H1 (cell line): ENCODE measurements at places on chromosomes 16 and 17. TPM values are rescaled to one million over a fixed set of nuclear protein-coding genes. Genes with fewer than 3 reads are reported as not detected.

DNA sequence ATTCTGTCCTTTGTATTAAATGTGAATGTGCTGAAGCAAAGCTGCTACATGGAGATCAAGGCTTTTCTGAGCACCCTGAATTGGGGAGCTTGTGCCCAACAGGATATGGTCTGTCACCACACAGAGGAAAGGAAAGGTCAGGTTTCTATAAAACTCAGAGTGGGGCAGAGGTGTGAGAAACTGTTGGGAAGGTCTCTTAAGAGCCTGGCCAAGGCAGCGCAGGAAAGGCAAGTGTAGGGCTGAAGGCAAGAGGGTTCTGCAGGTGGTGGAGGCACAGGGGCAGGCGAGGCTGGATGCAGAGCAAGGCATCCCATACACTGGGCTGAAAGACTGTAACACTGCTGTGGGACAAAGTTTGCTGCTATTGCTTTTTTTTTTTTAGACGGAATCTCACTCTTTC lies 8.1 kb downstream of the COX6A2 start:
- H3K36me3 ChIP-seq = no peaks in the 10 kb centered on the region
- H3K4me3 ChIP-seq = no peak overlapping the region
- no peak for DNase-seq
- no peaks in the 10 kb centered on the region for H3K4me1 ChIP-seq

Gene PHOSPHO1
- polyA plus RNA-seq = 0.45 and 1.2 TPM in 2 replicates

GRCh38 chr17:33291248-33292200 lies 1.6 kb downstream of the ASIC2 start:
- H3K4me1 ChIP-seq = peaks cover 4% of the 10 kb centered on the region; the same call in 1 of the 2 replicates
- peaks cover 61% of the 10 kb centered on the region for H3K27me3 ChIP-seq

DNA sequence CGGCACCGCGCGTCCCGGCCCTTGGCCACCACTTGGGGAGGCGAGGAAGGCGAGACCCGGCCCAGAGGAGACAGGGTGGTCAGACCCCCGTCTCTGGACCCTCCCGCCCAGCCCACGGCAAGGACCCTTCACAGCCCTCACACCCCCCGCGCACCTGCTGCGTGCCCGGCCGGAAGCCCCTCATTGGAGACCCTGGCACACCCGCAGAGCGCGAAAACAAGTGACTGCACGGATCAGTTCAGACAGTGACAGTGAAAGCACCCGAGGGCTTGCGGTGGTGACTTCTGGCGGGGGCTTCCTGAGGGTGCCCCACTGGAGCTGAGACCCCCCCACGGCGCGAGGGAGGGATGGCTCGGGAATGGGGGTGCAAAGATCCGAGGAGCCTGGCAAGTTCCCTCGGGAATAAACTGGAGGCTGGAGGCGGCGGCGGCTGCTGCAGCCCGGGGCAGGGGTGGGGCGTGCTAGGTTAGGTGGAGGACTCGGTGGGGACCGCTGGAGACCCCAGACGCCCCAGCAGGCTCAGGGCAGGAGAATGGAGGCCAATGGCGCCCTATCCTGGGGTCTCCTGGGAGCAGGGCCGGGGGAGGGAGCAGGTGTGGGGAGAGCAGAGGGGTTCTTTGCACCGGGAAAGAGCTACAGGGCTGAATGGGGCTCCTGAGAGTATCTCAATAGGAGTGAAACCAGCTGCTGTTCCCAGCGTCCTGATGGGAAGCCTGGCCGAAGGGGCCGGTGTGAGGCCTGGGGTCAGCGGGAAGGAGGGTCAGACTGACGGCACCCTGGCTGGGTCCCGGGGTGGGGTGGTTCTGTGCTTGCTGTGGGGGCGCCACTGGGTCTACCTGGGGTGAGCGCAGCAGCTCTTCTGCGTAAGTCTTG lies 824 bp upstream of the FBXL16 start:
- DNase-seq = no peak
- peaks cover 66% of the 10 kb centered on the region for H3K27me3 ChIP-seq
- peak overlapping the region; percentile 51 for H3K4me3 ChIP-seq

Gene CMTM4
- polyA plus RNA-seq = 35.3 and 46.7 TPM in 2 replicates

GRCh38 chr16:87706278-87707000 lies 59.3 kb downstream of the KLHDC4 start:
- no peaks in the 10 kb centered on the region for H3K27me3 ChIP-seq
- no peaks in the 10 kb centered on the region; the same call in 1 of the 2 replicates for H3K4me1 ChIP-seq
- H3K36me3 ChIP-seq = peaks cover 15% of the 10 kb centered on the region
- no peak overlapping the region for H3K4me3 ChIP-seq

GRCh38 chr17:36880268-36880905 lies 56.9 kb upstream of the LHX1 start:
- H3K36me3 ChIP-seq = no peaks in the 10 kb centered on the region
- no peak overlapping the region for H3K27ac ChIP-seq
- H3K4me1 ChIP-seq = peaks cover 3% of the 10 kb centered on the region
- H3K27me3 ChIP-seq = no peaks in the 10 kb centered on the region
- H3K4me3 ChIP-seq = no peak overlapping the region

GRCh38 chr17:50018909-50019308 lies 23.9 kb upstream of the DLX3 start:
- H3K4me1 ChIP-seq = no peaks in the 10 kb centered on the region
- H3K4me3 ChIP-seq = no peak overlapping the region
- H3K27me3 ChIP-seq = no peaks in the 10 kb centered on the region
- no peak for DNase-seq
- H3K27ac ChIP-seq = no peak overlapping the region

DNA sequence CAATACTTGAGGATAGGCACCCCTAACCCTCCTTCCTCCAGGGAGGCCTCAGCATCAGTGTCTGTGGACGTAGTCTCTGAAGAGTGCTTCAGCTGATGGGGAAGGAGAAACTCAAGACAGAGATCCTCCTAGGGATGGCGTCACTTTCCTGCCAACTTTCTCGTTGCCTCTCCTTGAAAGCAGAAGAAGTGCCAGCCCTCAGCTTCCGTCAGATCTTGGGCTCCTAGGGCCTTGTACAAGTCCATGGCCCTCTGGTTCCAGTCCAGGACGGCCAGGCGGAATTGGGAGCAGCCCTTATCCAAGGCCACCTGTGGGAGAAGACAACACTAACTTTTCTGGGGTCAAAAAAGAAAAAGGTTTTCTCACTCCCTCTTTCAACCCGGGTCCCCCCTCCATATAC lies 1.3 kb downstream of the SAT2 start:
- peaks cover 4% of the 10 kb centered on the region; the same call in 1 of the 2 replicates for H3K36me3 ChIP-seq
- H3K27ac ChIP-seq = no peak overlapping the region
- no peak for DNase-seq
- H3K4me3 ChIP-seq = peak overlapping the region; percentile 98
- H3K27me3 ChIP-seq = no peaks in the 10 kb centered on the region

Gene HS3ST4
- 1.6 and 1.9 TPM in 2 replicates for polyA plus RNA-seq

GRCh38 chr17:32256701-32257019 lies 9.0 kb upstream of the RHBDL3 start:
- no peak for DNase-seq
- H3K4me3 ChIP-seq = no peak overlapping the region
- no peaks in the 10 kb centered on the region for H3K36me3 ChIP-seq
- no peaks in the 10 kb centered on the region for H3K27me3 ChIP-seq

Gene FA2H
- 2.5 and 3.0 TPM in 2 replicates for polyA plus RNA-seq

Gene C17orf78
- not detected in 2 replicates for polyA plus RNA-seq

DNA sequence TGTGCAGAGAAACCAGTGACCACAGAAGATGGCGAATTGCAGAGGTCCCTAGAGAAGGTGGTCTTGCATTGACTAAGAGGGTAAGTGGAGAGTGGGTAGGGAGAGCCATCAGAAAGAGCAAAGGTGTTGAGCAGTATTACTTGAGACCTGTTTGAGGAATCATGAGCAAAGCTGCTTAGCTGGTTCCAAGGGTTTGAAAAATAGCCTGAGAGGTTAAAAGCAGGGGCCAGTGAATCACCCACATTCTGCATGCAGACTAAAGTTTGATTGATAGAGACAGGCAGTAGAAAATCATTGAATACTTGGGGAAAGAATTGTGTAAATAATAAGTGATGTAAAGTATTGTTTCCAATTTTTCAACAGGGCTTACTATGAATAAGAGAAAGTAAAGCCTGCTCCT lies 34.0 kb upstream of the KCNJ16 start:
- no peak for DNase-seq
- no peak overlapping the region for H3K27ac ChIP-seq
- H3K4me3 ChIP-seq = no peak overlapping the region
- no peaks in the 10 kb centered on the region for H3K27me3 ChIP-seq
- no peaks in the 10 kb centered on the region for H3K36me3 ChIP-seq

Gene EFCAB5
- polyA plus RNA-seq = 0.02 and 0.05 TPM in 2 replicates

DNA sequence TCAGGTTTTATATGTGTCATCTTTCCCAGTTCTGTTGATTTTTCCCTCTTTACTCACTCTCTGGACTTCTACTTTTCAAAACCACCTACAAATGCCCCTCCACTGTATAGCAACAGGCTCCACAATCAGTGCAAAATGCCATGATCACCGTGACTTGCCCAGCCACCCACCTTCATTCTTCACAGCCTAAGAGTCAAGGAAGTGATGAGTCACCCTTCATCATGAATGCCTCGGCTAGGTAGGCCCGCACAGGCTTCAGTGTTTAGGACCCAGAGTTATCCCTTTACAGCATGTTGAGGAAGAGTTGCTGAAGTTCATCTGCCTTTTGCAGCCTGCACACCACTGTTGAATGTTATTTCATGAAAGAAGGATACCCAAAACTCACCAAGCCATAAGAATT lies 158.6 kb downstream of the PMP22 start:
- no peaks in the 10 kb centered on the region for H3K27me3 ChIP-seq
- no peak overlapping the region for H3K27ac ChIP-seq
- H3K4me3 ChIP-seq = no peak overlapping the region
- DNase-seq = no peak
- H3K36me3 ChIP-seq = no peaks in the 10 kb centered on the region

Gene TNFRSF13B
- polyA plus RNA-seq = not detected in 2 replicates

- no peak overlapping the region for H3K27ac ChIP-seq
- DNase-seq = no peak
- H3K27me3 ChIP-seq = no peaks in the 10 kb centered on the region
- H3K4me3 ChIP-seq = no peak overlapping the region
- H3K4me1 ChIP-seq = no peaks in the 10 kb centered on the region
- H3K36me3 ChIP-seq = no peaks in the 10 kb centered on the region
Observed at GRCh38 chr16:71467810-71468209, 5.8 kb upstream of the ZNF23 start.

Gene TBC1D3D
- polyA plus RNA-seq = 0.06 TPM in 1 of 2 replicates, not detected in the other

Gene KCTD2
- polyA plus RNA-seq = 32.6 and 36.8 TPM in 2 replicates

- no peaks in the 10 kb centered on the region for H3K36me3 ChIP-seq
- H3K27ac ChIP-seq = no peak overlapping the region
- no peaks in the 10 kb centered on the region for H3K27me3 ChIP-seq
- no peak for DNase-seq
Observed at GRCh38 chr17:31598399-31598782, 206.9 kb downstream of the RAB11FIP4 start.

Gene RAB37
- 6.1 and 6.6 TPM in 2 replicates for polyA plus RNA-seq

GRCh38 chr17:8162997-8163977 lies 539 bp upstream of the VAMP2 start:
- peak overlapping the region; percentile 57 for H3K4me3 ChIP-seq
- DNase-seq = peak; percentile 90
- peaks cover 20% of the 10 kb centered on the region for H3K4me1 ChIP-seq
- peaks cover 4% of the 10 kb centered on the region for H3K36me3 ChIP-seq
- peak overlapping the region; percentile 99 for H3K27ac ChIP-seq
- no peaks in the 10 kb centered on the region for H3K27me3 ChIP-seq

DNA sequence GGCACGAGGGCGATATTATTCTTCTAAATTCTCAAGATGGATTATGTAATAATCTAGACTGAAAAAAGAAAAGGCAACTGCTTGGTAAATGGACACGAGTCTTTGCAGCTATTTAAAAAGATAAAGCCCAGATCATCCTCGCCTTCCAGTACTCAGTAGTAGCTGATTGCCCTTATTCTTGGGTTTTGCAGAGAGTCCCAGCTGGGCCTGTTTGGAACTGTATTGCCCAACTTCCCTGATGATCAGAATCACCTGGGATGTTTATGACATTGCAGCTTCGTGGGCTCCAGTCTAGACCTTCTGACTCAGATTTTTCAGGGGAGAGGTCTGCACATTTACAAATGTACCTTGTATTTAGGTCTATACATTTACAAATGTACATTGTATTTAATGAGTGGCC lies 213.5 kb downstream of the RAB11FIP4 start:
- no peaks in the 10 kb centered on the region for H3K36me3 ChIP-seq
- no peak for DNase-seq
- H3K4me1 ChIP-seq = peaks cover 3% of the 10 kb centered on the region
- no peaks in the 10 kb centered on the region for H3K27me3 ChIP-seq

GRCh38 chr17:73750975-73751374 lies 106.7 kb upstream of the SDK2 start:
- no peak for DNase-seq
- no peaks in the 10 kb centered on the region; the same call in 1 of the 2 replicates for H3K27me3 ChIP-seq

DNA sequence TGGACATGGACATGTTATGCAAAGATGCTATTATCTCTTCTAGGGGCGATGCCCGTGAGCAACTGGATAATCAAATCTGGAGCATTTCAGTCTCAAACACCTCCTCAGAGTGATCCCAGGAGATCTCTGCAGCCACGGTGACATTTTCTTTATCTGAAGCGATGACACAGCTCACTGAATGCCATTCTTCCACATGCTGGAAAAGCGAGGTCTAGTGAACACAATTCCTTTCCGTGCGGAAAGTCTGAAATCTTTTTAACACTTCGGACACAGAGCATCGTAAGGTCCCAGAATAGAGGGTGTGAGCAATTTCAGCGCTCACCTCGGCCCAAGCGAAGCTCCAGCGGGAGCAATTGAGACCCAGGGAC lies 531 bp upstream of the HASPIN start:
- DNase-seq = no peak
- H3K27me3 ChIP-seq = no peaks in the 10 kb centered on the region
- peaks cover 8% of the 10 kb centered on the region for H3K36me3 ChIP-seq
- peak overlapping the region; percentile 84 for H3K4me3 ChIP-seq
- H3K4me1 ChIP-seq = peaks cover 4% of the 10 kb centered on the region; the same call in 1 of the 2 replicates

- no peaks in the 10 kb centered on the region for H3K27me3 ChIP-seq
- no peak for DNase-seq
- peak overlapping the region; percentile 43 for H3K4me3 ChIP-seq
- no peaks in the 10 kb centered on the region for H3K4me1 ChIP-seq
Observed at GRCh38 chr17:81902653-81903414, 796 bp downstream of the NPB start.

DNA sequence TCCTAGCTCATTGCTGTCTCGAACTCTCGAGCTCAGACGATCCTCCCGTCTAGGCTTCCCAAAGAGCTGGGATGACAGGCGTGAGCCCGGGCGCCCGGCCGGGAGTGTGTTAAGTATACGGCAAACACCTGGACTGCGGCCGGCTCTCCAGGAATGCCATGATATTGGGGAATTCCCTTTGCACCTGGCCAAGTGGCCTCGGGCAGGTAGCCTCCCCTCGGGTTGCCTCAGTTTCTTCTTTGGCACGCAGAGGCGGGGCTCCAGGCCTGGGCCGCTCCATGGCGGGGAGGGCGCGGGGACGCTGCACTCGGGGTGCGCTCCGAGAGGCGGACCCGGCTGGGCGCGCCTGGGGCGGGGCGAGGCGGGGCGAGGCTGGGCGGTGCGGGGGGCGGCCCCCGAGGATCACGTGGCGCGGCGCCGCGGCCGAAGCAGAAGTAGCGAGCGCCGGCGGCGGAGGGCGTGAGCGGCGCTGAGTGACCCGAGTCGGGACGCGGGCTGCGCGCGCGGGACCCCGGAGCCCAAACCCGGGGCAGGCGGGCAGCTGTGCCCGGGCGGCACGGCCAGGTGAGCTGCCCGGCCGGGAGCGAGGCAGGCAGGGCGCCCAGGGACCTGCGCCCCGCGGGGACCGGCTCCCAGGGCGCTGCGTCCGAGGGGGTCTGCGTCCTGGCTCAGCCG lies at the start of gene PLCG2:
Gene PLCG2, plus strand, starts transcription at position 431 of the 675 bp plus-strand sequence. CDS start 6,699 bp downstream, outside the sequence.
- peaks cover 31% of the 10 kb centered on the region for H3K27me3 ChIP-seq
- H3K36me3 ChIP-seq = no peaks in the 10 kb centered on the region
- H3K4me1 ChIP-seq = peaks cover 1% of the 10 kb centered on the region
- peak within 1 kb of the TSS; percentile 67 for H3K4me3 ChIP-seq
